ENCODE measurements at places on chromosomes 11 and 22.
A peak's percentile ranks its signal among the peaks of the same experiment; 100 is the strongest.

DNA sequence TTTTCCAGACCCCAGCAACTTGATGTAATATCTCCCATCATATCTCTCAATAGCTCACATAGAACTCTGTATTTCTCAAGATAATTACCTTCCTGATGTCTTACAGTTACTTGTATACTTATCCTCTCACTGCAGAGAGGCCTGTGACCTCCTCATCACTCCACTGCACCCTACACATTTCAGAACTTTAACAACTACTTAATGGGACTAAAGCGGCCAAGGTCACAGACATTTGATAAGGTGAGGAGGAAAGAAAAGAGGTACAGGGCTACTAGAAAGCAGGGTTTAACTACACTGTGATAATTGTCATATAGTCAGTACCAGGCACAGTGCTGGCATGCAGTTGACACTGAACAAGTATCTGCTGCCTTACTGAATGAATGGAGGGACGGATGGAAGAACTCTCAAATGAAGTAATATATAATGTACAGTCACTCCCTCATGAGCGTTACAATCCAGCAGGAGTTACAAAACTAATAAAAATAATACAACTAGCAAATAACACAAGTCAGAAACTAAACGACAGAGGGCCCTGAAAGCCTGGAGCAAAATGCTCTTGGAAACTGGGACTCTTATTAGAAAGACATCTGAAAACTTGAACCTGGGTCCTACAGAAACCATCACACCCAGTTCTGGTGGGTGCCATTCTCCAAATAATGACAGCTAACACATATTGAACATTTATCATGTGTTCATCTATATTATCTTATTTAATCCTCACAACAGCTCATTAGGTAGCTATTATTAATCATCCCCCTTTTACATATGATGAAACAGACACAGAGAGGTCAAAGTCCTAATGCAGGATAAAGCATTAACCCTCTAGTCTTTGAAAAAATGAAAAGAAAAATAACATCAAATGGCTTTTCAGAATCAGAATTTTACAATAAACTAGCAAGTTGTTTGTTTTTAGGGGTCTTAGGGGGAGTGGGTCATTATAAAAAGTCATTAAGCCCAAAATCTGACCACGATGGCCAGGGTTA, 14.3 kb downstream of the PI4KA start:
- no peak for DNase-seq

DNA sequence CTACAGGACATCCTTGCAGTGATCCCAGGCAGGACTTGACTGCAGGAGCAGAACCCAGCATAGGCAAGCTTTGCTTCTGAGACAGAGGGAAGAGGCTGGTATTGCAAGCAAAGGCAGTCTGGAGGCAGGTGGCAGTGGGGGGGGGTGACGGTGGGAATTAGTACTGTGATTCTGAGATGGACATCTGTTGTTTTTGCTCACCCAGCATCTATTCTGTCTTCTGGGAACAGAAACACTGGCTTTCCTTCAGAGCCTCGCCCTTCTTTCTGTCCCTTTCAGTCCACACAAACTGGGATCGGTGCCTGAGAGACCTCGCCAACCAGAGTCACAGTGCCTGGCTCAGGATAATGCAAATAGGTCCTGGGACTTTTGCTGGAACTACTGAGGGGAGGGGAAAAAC, 31.2 kb upstream of the RASL10A start:
- DNase-seq, result no peak

GRCh38 chr11:2677127-2677526, 22.7 kb downstream of the KCNQ1OT1 start:
- DNase-seq, result no peak

- no peak for DNase-seq
Observed at GRCh38 chr11:126436209-126436755, 80.8 kb downstream of the ST3GAL4 start.

DNA sequence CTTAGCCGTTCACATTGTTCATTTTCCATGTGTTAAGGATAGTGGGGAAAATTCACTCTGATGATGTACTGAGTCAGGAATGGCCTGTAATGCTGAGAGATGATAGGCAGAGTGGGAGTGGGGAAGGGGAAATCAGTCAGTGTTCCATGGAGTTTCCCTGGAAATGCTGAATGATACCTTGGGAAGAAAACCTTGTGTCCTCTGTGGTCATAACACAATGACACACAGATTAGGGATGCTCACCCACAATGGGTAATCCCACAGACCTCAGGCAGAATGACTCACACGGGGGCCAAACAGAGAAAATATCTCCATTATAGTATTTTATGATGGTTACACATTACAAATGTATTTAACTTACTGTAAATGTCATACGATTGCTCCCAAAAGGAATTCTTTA, 118.0 kb downstream of the SNX19 start:
- DNase-seq, result no peak

- peak; percentile 17 for DNase-seq
Observed at GRCh38 chr11:1450344-1450875, 36.2 kb downstream of the MOB2 start.

DNA sequence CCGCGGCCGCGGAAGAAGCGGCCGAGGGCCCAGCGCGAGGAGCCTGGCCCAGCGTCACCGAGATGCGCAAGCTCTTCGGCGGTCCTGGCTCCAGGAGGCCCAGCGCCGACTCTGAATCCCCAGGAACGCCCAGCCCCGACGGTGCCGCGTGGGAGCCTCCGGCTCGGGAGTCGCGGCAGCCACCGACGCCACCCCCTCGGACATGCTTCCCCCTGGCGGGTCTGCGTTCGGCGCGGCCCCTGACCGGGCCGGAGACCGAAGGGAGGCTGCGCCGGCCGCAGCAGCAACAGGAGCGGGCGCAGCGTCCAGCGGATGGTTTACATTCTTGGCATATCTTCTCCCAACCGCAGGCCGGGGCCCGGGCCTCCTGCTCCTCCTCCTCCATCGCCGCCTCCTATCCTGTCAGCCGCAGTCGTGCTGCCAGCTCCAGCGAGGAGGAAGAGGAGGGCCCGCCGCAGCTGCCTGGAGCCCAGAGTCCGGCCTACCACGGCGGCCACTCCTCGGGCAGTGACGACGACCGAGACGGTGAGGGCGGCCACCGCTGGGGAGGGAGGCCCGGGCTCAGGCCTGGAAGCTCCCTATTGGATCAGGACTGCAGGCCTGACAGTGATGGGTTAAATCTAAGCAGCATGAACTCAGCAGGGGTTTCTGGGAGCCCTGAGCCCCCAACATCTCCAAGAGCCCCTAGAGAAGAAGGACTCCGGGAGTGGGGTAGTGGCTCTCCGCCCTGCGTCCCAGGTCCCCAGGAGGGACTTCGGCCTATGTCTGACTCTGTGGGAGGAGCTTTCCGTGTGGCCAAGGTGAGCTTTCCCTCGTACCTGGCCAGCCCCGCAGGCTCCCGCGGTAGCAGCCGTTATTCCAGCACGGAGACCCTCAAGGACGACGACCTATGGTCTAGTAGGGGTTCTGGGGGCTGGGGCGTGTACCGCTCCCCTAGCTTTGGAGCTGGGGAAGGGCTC, 1.2 kb downstream of the ARHGEF17 start:
- DNase-seq, result peak; percentile 93

- no peak for DNase-seq
Observed at GRCh38 chr11:125140233-125140632, 24.3 kb upstream of the PKNOX2 start.

DNA sequence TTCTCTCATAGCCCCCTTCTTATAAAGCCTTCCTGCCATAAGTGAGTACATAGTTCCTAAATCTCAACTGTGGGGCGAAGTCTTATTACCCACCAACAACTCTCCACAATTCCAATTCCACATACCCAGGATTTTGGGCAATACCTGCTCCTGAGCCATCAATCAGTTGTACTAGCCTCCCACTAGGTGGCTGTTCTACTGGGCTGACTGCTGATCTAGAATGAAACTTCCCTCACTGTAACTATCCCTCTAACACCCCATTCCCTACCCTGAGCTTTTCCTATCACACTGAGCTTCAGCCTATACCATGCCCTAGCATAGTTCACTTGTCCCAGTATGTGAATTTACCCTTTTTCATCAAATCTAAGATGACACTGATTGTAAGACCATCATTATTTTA, 52.5 kb downstream of the RRAS2 start:
- no peak for DNase-seq

DNA sequence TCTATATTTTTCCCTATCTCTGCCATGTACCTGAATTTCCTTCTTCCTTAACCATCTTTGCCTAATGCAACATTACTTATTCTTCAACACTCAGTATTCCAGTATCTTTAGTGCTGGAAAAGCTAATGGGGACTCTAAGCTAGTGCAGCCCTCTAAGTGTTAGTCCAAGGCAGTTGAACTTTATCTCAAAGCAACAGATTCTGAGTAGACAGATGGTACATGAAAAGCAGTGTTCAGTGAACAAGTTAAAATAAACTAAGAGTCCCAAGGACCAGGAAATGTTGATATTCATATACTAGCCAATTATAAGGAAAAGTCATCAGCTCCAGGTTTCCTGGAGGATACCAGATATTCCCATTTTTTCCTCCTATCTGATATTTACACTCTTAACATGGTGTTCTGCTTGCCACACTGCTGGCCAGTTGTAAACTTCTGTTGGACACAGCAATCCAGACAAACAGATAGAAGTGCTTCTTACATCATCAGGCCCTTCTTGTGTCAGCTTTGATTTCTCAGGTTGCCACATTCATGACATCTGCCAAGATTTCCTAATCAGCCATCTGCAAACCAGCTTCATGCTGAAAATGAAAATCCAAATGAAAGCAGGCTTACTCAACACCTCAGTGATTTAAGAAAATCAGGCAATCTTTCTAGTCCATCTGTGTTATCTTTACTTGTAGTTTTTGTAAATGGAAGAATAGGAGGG, 255.9 kb upstream of the POU2AF2 start:
- no peak for DNase-seq

DNA sequence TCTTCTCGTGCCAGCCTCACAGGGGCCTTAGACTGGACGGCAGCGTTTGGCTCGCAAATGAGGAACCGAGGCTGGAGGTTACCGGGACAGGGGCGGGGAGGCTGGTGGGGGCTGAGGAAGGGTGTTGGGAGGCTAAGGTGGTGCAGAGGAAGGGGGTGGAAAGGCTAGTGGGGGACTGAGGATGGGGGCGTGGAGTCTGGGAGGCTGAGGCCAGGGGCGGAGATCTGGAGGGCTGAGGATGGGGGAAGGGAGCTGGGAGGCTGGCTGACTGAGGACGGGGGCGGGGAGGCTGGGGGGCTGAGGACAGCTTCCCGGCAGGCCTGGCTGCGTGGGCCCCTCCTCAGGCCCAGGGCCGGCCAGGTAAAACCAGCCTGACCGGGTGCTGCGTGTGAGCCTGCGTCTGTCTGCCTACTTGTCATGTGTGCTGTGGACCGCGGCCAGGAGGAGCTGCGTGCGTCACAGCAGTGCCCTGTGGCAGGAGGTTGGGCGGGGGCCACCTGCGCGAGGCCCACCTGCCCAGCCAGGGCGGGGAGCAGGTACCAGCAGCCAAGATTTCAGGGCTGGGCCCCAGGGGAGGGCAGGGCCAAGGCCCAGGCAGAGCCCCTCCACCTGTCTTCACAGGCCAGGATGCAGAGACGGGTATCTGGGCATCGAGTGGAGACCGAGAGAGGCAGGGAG, 9.4 kb upstream of the PIM3 start:
- peak; percentile 98 for DNase-seq

GRCh38 chr11:134034496-134035381, 34.1 kb upstream of the JAM3 start:
- DNase-seq, result no peak

DNA sequence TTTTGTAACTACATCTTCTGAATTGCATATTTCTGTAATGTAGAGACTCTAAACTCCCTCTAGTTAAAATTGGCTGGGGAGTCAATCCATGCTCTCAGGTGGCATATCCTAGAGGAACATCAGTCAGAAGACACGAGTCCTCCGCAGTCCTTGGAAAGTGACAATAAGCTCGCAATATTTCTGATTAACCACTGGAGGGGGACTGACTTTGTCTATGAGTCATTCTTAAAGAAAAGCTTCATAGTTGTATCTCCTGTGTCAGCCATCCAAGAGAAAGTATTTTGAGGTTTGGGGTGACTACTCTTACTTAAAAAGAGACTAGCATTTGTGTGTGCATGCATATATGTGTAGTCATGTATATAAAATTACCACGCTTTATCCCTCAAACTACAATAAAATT, 60.2 kb downstream of the SLN start:
- no peak for DNase-seq

GRCh38 chr22:17984114-17984513, 40.2 kb downstream of the MICAL3 start:
- no peak for DNase-seq

DNA sequence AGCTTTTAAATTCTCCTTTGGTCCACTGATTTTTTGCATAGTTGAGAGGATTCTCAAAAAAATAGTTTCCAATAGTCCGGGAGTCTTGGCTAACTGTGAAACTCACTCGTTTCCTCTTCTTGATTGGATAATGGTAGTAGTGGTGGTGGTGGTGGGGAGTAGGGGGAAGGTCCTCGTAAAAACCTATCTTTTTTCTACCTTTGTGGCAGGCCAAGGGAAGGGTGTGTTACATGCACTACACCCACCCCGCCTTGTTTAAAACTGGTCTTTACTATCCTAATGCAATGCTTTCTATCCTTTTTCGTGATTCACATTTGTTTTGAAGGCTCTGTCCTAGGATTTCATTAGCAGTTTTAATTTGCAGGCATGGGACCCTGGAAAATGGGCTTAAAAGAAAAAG, 4.8 kb downstream of the TEAD1 start:
- DNase-seq, result no peak

- no peak for DNase-seq
Observed at GRCh38 chr11:116505298-116506262, 267.2 kb downstream of the BUD13 start.

- peak; percentile 53 for DNase-seq
Observed at GRCh38 chr11:27158456-27159334, 118.1 kb downstream of the BBOX1 start.

- DNase-seq, result no peak
Observed at GRCh38 chr11:104487046-104487806, 323.3 kb upstream of the PDGFD start.

DNA sequence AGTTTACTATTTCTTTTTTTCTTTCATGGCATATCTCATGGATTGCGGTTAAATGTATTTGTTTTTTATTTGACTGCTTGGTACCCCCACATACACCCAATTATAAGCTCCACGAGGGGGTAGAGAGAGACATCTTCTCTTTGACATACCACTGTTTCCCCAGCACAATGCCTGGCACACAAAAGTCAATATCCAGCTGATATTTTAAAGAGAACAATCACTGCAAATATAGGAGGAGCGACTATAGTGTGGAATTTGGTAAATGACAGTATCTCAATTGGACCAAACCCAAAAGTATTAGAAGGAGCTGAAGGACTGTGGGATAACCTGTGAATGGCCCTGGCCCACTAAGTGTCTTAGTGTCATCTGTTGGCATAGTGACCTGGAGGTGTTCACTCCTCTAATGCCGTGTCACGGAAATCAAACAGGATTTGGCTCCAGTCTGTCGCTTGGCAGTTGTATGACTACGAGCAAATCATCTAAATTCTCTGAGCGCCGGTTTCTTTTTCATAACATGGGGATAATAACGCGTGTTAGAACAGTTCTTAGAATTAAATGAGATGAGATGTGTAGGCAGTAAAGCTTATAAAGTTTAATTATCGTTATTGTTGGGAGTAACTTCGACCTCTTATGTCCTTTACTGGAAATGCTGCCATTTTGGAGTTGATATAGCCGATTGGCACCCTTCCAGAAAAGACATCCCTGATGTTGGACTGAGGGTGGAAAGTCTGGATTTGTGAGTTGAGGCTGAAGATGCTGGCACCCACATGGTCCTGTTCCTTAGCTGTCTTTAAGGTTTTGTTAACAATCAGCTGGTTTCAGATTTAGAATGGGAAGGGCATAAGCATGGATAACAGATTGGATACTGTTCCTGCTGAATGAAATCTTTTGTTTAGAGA, 144.5 kb downstream of the DBX1 start:
- no peak for DNase-seq

- no peak for DNase-seq
Observed at GRCh38 chr11:62555464-62556107, 9.0 kb upstream of the AHNAK start.

Data from Calu3 (cell line).